Renal pelvis (tissue), 12 donors: ENCODE measurements at places on chromosomes 5 and 9.

- DNase-seq = no peak
These were observed 87.5 kb upstream of the SSBP2 start for GRCh38 chr5:81838307-81838906.

DNA sequence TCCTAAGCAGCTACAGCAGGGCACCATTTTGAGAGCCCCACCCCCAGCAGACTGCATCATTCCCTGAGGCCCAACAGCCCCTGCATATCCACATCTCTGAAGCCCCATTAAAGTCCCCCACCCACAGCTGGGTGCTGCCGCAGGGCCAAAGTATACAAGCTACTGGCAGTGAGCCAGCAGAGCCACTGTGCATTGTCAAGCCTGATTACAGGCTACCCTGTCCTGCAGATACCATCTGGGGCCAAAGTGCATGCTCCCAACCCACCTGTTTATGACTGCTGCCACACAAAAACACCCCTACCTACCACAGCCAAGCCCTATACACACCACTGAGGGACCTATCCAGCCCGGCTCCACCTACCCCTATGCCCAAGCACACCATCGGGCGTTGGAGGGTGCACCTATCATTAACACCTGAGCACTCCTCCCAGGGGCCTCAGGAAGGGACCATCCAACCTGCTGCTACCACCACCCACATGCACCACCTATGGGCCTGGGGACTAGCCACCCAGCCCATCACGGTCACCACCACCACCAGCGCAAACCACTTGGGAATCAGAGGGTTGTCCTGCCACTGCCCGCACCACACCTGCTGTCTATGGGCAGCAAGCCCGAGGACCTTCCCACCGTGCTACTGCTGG is 105.0 kb downstream of the PLPP1 start:
- no peak for DNase-seq

GRCh38 chr9:101858026-101858425 is 119.6 kb upstream of the GRIN3A start:
- DNase-seq = no peak

DNA sequence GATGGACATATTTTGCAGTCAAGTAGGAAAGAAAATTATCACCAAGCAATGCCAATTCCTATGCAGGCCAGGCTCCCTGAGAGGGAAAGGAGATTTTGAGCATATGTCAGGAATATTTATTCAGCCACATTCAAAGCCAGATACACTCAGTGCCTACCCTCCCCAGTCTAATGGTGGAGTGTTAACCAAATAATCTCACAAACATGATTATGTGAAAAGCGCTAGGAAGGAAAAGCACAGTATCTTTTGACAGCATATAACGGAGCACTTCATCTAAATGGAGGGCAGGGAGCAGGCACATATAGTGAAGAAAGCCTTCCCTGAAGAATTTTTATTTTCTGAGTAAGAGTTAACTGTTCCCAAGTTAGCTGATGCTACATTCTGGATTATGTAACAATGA is 80.3 kb upstream of the SLC30A5 start:
- no peak for DNase-seq

DNA sequence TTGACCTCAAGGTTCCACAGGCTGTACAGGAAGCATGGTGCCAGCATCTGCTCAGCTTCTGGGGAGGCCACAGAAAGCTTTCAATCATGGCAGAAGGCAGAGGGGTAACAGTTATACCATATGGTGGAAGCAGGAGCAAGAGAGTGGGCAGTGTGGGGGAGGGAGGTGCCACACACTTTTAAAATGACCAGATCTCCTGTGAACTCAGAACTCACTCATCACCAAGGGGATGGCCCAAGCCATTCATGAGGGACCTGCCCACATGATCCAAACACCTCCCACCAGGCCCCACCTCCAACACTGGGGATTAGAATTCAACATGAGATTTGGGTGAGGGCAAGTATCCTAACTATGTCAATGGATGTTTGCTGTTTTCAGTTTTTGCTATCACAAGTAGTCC is 16.2 kb downstream of the CYFIP2 start:
- no peak for DNase-seq

GRCh38 chr9:121260457-121261106 is 7.4 kb upstream of the GSN start:
- DNase-seq = no peak

DNA sequence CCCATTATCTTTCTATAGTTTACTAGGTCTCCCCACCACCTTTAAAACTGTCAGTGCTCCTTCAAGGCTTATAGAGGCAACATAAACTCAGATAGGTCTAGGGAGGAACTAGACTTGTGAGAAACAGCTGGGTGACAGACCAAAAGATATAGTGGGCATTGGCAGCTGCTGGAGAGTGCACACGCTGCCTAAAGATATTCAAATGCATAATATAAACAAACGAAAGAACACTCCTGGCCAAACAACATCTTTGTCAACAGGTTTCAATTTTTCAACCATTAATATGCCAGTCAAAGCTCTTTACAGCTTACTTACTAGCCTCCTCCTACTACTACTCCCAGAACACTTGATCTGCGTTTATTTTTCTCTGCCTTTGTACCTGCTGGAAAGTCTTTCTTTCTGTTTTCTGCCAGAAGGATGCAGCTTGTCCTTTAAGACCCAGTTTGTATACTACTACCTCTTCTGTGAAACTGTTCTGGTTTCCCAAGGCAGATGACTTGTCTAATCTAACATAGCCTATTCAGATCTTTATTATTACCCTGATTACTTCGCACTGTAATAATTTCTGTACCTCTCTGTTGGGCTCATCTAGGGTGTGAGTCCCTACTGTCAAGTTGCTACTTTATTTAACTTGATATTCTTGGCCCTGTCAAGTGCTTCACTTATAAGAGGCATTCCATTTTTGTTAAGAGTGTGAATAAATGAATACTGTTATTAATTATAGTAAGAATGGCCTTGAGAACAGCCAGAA is 14.3 kb downstream of the KDM3B start:
- no peak for DNase-seq

GRCh38 chr5:87924436-87924835 is 344.2 kb downstream of the TMEM161B start:
- DNase-seq = no peak

- DNase-seq = no peak
These were observed 12.4 kb upstream of the TMC1 start for GRCh38 chr9:72509053-72509452.

DNA sequence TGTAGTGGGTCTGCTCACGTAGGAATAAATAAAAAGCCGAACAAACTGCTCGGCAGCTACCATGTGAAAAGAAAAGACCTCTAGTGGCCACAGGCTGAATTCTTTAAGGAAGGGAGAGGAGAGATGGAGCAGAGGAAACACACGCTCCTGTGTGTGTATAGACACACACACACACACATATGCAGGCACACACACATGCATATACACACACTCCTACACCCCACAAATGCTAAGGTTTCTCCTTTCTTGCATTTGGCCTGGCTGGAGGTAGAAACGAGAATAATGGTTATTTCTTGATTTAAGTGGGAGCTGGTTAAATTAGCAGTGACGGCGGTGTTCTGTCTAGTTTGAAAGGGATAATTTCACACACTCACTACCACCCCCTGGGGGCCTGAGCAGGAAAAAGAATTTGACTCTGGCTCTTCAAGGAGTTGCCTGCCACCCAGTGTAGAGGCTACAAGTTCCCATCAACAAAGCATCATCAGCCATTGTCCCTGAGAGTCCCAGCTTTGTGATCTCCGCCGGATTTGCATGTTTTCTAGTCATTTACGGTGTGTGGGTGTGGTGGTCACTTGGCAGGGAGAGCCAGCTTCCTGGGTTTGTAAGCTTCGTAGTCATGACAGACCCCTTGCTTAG is at the start of gene INSYN2B:
Gene INSYN2B (minus strand): TSS at position 78 of the 636 bp plus-strand sequence. CDS start 96,597 bp downstream, outside the sequence.
- DNase-seq = peak; percentile 88

DNA sequence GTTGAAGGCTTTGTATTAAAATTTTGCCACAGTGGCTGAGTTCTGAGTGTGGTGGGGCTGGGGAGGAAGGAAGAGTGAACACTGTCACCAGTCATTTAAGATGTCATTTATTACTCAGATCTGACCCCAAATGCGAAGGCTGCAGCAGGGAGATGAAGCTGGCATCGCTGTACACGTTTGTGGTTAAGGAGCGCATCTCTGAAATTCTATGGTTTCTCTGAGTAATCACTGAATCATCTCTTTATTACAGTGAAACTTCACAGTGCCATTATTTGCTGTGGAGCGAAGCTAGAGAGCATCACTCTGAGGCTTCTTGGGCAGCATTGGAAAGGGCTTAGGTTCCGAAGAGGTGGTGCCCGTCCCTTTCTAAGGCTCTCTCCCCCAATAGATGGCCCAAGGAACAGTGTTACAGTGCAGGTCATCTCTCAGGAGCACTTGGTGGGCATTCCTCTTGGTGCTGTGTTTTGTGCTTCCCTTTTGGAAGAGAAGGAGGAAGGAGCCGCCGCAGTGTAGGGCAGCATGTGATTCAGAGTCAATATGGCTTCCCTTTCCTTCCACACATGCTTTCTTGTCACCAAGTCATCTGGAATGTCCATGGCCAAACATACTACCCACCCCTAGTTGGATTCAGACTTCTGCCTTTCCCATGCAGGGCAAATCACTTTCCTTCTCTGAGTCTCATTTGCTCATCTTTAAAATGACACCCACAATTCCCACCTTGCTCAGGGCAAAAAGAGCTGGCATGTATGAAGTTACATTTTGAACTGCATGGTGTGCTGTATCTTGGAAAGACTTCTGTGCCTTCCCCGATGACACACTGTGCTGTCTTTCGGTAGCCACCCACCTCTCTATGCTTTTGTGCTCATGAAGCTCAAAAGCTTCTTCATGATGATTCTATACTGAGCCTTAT is 9.3 kb upstream of the TEX48 start:
- no peak for DNase-seq

DNA sequence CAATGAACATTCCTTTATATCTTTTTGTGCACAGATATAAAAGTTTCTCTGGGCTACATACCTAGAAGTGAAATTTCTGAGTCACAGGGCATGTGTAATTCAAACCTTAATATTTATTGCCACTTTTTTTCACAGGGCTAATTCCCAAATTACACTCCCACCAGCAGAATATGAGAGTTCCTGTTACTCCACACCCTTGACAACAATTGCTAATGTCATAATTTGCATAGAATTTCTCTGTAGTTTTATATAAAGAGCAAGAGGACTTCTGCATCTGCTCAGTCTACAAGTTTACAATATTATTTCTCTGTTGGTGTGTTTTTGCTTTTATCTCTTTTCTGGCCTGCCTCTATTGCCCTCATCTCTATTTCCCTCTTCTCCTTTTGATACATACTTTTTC is 518.5 kb downstream of the ZNF608 start:
- DNase-seq = no peak

DNA sequence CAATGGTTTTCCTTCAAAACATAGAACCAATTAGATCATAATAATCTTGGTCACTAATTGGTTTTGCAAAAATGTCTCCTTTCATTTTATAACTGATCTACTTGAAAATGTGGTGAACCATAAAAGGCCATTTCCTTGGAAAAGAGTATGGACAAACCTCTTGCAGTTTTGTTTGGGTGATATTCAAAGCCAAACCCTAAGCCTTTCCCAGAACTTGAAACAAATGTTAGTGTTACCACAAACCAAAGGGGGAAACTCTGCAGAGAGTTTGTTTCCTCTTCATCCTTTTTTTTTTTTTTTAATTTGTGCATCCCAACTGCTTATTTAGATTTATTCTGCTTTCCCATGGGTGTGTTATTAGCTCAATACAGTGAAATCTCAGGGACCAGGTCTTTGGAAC is 204.4 kb upstream of the ADAMTSL1 start:
- no peak for DNase-seq

- peak; percentile 50 for DNase-seq
These were observed 164.0 kb downstream of the TTC39B start for GRCh38 chr9:15142878-15143534.

DNA sequence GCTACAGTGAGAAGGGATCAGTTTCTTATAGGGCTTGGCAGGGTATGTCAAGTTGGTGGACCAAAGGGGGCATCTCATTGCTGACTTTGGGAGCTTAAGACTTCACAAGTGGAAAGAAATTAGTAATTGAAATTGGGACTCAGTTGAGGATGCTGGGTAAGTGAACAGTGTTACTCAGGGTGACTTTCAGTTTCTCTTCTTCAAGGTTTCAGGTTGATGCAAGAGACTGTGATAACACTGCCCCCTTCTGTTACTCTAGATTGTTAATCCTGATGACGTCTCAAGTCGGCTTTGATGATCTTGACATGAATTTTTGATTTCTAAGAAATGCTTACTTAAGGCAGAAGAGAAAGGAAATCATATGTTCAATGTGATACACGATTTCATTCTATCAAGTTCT is 21.3 kb downstream of the KCTD16 start:
- no peak for DNase-seq

DNA sequence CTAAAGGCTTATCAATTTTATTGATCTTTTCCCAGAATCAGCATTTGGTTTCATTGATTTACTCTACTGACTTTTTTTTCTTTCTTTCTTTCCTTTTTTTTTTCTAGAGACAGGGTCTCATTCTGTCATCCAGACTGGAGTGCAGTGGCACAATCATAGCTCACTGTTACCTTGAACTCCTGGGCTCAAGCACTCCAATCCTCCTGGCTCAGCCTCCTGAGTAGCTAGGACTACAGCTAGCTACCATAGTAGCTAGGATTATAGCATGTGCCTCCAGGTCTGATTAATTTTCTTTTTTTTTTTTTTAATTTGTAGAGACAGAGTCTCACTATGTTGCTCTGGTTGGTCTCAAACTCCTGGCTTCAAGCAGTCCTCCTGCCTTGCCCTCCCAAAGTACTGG is 11.7 kb downstream of the MLANA start:
- no peak for DNase-seq

GRCh38 chr5:149141224-149141956 is at the start of gene ABLIM3:
ABLIM3 (plus strand) TSS chr5:149141493; CDS start chr5:149142096, 603 bp downstream.
- DNase-seq = peak; percentile 30

DNA sequence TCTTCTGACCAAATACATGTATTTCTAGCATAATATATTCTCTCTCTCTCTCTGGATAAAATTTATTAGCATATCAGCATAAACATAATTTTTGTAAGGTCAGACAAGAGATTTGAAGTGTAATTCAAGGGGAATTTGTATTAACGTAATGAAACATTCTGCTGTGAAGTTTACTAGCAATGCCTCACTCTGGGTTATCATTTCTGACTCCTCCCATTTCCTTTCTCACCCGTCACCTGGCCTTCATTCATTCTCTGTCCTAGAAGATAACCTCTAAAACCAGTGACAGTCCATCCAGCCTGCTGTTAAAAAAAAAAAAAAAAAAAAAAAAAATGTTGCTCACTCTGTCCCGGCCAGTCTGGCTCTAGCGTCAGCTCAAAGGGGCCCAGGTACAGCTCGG is 27.1 kb downstream of the GRAMD2B start:
- DNase-seq = no peak

GRCh38 chr9:7081065-7081600 is 323.4 kb downstream of the KDM4C start:
- no peak for DNase-seq
